ENCODE measurements at places on chromosomes 13 and 19.

DNA sequence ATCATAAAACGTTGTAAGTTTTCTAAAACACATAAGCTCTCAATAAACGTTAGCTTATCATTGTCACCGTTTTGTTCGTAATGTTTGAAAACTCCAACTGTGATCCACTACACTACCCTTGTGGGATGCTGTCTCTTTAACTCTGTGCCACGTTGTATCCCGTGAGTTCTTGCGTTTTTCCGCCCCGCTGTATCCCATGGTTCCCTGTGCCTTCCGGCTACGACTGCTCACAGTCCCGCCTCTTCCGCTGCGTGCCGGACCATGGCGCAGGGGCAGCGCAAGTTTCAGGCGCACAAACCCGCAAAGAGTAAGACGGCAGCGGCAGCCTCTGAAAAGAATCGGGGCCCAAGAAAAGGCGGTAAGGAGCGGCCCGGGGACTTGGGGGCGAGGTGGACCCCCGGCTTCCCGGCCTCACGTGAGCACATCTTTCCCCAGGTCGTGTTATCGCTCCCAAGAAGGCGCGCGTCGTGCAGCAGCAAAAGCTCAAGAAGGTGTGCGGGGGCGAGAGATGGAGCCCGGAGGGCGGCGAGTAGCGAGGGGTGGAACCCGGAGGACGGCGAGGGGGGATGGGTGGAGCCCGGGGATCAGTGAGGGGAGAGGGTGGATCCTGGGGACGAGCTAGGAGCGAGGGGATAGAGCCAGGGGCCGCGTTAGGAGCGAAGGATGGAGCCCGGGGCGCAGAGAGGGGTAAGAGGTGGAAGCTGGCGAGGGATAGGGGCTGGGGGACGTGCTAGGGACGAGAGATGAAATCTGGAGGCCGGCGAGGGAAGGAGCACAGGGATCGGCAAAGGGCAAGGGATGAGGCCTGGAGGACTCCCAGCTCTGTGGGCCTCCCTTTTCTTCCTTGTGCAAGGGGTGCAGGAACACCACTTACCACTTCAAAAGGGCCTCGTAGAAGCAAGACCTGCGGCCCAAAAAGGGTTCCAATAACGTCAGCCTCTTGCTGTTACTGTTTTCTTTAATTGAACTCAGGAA is at the start of gene C19orf53:
Gene C19orf53 (plus strand): TSS at position 240 of the 975 bp plus-strand sequence. CDS start 22 bp downstream, at position 262.
- DNase-seq: peak; percentile 85

DNA sequence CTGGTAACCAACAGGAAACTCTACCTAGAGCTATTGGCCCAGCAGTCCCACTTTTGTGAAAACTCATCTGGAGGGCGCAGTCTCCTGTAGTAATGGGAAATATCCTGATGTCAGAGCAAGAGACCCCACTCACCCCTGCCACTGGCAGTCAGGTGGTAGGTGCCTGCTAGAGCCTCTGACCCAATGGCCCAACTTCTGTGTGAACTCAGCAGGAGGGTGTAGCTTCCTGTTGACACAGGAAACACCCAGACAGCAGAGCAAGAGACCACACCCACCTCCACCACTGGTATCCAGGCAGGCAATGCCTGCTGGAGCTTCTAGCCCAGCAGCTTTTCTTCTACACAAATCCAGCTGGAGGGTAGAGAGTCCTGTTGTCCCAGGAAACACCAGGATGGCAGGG is 1176.8 kb upstream of the PRR20A start:
- DNase-seq: no peak

- DNase-seq: no peak
Observed at GRCh38 chr19:50790396-50790795, at the start of gene ACP4. Gene ACP4, plus strand, starts transcription at chr19:50790415. Its CDS starts 0 bp downstream, at chr19:50790415.

DNA sequence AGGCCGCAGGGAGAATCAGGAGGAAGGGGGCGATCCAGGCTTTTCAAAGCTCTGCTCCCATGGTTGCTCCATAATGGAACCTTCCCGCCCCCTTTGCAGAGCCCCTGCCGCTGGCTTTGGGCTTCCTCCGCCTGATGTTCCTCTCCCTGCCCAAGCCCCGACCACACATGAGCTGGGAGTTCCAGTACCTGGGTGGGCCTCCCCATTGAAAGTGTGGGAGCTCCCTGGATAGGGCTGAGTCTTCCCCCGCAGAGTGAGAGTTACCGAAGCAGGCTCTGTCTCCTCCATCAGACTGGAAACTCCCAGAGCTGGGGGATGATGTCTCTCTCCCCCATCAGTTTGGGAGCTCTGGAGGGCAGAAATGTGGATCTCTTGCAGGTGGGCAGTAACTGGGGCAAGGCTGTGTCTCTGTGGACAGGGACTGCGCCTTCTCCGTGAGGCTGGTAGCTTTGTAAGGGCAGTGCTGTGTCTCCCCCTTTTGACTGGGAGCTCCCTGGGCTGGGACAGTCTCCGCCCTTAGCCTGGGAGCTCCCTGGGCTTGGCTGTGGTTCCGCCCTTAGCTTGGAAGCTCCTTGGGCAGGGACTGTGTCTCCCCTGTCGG is 722 bp downstream of the DCAF15 start:
- peak; percentile 6 for DNase-seq

DNA sequence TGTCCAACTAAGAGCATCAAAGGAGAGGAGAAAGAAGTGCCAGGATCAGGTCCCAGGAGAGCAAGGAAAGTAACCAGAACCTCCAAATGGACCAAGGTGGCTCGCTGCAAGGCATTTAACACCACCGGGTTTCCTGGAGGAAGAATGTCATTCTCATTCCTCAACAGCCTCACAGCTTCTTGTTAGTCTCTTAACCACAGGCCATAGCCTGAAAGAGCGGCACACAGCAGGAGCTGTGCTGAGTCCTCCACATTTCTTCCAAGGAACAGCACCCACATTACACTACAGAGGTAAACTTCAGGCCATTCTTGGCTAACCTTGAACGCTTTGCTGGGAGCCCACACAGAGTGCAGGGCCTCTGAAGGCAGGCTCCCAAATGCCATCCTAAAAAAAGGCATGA is 23.6 kb downstream of the DOCK9 start:
- DNase-seq: no peak

GRCh38 chr19:39053276-39054090 is 21.1 kb upstream of the FBXO27 start:
- no peak for DNase-seq

DNA sequence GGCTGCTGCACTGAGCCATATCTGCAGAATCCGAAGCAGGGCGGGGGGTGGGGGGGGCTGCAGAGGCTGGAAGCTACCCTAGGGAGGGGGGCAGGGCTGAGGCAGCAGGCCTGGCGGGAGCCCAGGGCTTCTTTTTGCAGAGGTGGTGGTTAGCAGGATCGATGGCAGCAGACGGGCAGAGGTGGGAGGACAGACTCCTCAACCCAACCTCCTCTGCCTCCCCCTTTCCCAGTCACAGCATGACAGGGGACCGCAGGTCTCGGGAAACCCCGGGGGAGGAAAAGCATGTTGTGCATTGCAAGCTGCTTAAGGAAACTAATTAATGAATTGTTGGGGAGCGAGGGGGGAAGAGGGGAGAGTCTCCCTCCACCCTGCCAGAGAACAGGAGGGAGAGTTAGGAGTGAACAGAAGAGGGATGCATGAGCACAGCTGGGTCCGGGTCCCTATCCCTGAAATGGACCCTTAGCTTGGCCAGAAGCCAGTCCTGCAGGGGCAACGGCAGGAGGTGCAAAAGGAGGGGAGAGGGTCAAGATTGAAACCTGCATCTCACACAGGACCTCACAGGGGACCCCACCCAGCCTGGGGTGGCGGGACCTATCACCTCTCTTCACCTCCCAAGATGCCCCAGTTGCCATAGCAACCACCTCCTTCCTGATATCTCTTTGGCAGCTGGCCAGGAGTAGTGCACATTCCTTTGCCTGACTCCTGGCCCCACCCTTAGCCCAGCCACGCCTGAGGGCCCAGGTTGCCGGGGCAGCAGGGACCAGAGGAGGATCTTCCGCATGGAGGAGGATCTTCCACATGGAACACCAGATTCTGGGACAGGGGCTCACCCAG is 1.8 kb downstream of the FXYD7 start:
- DNase-seq: no peak

DNA sequence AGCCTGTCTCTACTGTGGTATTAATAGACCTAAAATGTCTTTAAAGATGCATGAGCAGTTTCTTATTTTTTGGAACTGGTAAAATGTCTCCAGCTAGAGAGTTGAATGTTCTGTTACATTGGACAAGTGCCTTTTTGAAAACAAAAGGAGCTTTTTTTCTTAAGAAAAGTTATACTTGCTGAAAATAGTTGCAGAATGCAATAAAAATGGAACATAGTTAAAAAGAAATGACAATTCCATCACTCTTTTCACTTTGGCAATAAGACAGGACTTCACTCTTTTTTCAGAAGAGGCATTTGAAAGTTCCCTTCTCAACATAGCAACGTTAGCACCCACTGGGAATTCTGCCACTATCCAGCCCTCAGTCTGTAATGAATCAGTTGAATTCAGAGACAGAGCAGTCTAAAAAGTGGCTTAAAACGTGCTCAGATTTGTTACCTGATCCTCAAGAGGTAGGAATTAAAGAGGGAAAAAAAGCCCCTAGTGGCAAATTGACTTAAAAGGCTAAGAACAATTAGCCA is 10.1 kb downstream of the RGCC start:
- no peak for DNase-seq

- peak; percentile 36 for DNase-seq
Observed at GRCh38 chr19:5340637-5341447, at the start of gene PTPRS. Gene PTPRS, minus strand, starts transcription at chr19:5340812. Its CDS starts 54,672 bp downstream, at chr19:5286140.

DNA sequence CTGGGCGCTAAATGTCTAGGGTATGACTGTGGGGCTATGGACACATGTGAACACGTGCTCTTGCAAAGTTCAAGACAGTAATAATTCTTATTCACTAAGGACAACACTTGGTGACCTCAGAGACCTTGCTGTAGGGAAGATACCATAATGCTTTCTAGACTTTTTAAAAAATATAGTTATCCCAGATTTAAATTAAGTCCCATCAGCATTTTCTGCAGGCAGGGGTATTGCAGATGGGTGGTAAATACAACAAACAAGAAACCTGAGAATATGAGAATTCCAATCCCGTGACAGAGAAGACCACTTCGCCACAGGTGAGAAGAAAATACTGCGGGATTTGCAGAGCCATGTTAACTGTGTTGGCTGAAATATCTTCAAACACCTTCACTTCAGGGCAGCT is 65.2 kb downstream of the SLC15A1 start:
- DNase-seq: no peak

Measured in urinary bladder (tissue), 4 donors.